ENCODE measurements at places on chromosomes 5 and 9.

- DNase-seq, result no peak
Measured at GRCh38 chr5:126561908-126562307, 33.1 kb downstream of the ALDH7A1 start.

DNA sequence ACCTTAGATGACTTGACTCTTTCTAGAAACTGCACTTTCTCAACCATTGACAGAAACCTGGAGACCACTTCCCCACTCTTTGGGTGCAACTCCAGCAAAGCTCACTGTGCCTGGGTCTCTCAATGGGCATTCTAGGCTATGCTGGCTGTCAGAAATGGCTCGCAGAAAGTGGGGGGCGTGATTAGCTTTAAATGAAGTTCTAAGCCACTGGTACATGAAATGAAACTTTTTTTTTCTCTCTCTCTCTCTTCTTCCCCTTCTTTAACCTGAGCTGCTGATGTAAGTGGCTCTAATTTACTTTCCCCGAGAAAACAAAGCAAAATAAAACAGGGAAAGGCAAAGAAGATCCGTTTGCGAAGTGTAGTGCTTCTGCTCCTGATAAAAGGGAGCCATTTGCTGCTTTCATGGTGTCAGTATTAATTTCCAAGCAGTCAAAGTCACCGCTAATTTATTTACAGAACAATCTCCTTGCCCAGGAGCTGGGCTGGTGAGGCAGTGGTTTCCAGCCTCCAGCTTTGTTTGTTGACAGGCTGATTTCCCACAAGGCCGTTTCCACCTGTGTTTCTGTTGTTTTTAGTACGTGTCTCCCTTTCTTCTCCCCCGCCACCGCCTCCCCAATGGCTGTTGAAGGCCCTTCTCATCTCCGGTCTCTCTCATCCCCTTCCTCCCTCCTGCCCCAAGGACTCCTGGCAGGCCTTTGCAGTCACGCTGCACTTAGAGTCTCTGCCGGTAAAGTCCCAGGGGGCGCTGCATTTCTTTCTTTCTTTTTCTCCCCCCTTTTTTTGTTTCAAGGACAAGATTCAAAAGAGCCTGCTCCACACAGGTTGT lies 422.9 kb downstream of the EBF1 start:
- DNase-seq, result no peak

GRCh38 chr5:58224661-58225060 lies 235.2 kb downstream of the PLK2 start:
- DNase-seq, result no peak

GRCh38 chr9:121634329-121635261 lies 16.8 kb upstream of the DAB2IP start:
- no peak for DNase-seq

- DNase-seq, result no peak
Measured at GRCh38 chr9:5631026-5631425, 2.1 kb downstream of the RIC1 start.

DNA sequence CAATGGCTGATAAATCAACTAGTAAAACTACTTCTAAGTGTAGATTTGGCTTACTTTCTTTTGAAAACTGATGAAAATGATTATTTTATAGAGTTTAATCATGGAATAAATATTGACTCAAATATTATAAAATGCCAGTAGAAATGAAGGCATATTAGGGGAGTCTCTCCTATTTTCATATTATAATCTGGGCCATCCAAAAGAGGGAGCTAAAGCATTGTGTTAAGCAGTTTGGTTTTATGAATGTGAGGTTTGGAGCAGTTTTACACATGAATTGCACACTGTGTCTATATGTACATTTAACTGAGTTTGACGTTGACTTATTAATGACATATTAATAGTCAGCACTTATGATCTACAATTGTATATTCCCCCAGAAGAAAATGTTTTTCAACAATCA lies 17.4 kb downstream of the CDH9 start:
- no peak for DNase-seq

Measured in skeletal muscle cell (primary cell).